LHCN-M2 (cell line): ENCODE measurements at places on chromosomes 1 and 21. TPM values are rescaled to one million over a fixed set of nuclear protein-coding genes. Genes with fewer than 3 reads are reported as not detected.
A peak's percentile ranks its signal among the peaks of the same experiment; 100 is the strongest.

ELAVL4 gene
- total RNA-seq, result not detected in 2 replicates

DNA sequence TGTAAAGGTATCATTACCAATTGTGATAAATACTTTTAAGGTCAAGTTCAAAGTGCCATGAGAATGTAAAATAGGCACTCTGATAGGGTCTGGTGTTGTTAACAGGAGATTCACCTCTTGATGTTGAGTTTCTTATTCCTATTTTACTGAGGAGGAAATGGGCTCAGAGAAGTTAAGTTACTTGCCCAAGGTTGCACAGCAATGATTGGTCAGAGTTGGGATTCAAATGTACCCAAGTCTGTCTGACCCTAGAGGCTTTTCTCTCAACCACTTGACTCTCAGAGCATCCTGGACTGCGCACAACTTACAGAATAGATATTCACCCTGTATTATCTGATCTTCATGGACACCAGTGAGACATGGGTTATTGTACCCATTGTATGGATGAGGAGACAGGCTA lies 33.9 kb downstream of the SOX13 start:
- DNase-seq, result no peak

- no peak for DNase-seq
Observed at GRCh38 chr1:93619507-93620171, 62.0 kb downstream of the BCAR3 start.

DNA sequence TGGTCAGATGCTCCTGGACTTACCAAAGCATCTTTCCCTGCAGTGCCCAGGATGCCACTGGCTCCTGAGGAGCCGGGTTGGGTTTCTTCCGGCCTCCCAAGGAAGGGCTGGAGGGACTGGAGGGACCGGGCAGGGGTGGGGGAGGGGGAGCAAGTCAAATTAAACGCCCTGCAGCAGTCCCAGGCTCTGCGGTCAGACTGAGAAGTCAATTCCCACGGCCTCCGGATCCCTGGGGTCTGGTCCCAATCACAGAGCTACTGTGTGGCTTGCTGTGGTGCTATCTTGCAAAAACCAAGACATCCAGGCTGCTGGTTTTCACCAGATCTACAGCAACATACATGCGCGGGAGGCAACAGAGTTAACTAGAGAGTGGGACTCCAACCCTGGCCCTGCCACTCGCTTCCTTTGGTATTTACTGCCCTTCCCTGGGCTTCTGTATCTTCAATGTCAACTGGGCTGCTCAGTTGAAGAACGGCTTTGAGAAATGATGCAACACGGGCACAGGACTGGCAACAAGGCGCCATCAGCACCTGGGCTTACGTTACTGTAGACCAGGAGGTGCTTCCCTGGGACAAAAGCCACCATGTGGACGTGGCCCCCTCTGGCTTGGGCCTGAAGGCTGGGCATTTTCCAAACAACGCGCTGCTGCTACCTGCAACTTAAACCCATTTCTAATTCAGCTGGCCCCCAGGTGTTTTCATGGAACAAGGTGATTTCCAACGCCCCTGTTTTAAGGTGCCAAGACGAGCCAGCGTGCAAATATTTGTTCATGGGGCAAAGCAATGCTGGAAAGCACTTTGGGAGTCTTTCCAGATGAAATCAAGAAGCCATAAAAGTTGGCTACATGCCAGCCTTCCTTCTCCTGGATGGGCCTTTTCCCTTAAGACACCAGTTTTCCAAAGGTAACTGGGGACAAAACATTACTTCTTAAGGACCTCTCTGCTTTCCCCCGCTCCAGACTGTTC lies 11.5 kb downstream of the RCC2 start:
- no peak for DNase-seq

GRCh38 chr1:215215846-215216245 lies 133.3 kb downstream of the KCNK2 start:
- no peak for DNase-seq

DNA sequence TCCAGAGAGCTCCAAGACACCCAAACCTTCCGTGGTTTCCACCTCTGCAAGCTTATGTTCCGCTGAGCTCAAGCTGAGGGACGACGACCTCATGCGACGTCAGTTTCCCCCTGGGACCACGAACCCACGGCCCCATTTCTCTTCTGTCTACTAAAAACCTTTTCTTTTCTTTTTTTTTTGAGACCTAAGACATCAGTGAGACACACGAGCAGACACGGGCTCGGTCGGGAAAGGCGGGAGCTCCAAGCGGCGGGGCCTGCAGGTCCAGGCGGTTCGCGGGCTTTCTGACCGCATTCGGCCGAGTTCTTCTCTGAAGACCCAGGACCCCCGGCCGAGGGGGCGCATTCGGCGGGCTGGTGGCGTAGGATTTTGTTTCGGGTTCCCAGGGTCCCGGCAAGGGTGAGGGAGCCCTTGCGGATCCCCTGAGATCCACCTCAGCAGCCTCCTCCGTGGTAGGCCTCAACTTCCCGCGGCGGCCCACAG lies 402 bp downstream of the C21orf58 start:
- DNase-seq, result peak; percentile 15
